NCI-H2081 treated with DMSO at 0.1 percent for 48 hours (cell line): ENCODE measurements at places on chromosomes 12 and 14.

DNA sequence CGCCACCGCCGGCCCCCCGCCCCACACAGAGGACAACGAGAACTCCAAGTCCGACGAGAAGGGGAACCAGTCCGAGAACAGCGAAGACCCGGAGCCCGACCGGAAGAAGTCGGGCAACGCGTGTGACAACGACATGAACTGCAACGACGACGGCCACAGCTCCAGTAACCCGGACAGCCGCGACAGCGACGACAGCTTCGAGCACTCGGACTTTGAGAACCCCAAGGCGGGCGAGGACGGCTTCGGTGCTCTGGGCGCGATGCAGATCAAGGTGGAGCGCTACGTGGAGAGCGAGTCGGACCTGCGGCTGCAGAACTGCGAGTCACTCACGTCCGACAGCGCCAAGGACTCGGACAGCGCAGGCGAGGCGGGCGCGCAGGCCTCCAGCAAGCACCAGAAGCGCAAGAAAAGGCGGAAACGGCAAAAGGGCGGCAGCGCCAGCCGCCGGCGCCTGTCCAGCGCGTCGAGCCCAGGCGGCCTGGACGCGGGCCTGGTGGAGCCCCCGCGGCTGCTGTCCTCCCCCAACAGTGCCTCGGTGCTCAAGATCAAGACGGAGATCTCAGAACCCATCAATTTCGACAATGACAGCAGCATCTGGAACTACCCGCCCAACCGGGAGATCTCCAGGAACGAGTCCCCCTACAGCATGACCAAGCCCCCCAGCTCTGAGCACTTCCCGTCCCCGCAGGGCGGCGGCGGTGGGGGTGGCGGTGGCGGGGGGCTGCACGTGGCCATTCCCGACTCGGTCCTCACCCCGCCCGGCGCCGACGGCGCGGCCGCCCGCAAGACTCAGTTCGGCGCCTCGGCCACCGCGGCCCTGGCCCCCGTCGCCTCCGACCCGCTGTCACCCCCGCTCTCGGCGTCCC, 150.9 kb downstream of the EGLN3 start:
- DNase-seq, result no peak

GRCh38 chr12:6124411-6125309, at the start of gene VWF:
TSS of gene VWF (minus strand) at chr12:6124670. CDS start at chr12:6123196, 1,474 bp downstream.
- DNase-seq, result no peak

- DNase-seq, result no peak
These were observed 79.4 kb downstream of the ST8SIA1 start for GRCh38 chr12:22255097-22255496.

GRCh38 chr12:5963515-5963914, 18.5 kb upstream of the ANO2 start:
- no peak for DNase-seq

DNA sequence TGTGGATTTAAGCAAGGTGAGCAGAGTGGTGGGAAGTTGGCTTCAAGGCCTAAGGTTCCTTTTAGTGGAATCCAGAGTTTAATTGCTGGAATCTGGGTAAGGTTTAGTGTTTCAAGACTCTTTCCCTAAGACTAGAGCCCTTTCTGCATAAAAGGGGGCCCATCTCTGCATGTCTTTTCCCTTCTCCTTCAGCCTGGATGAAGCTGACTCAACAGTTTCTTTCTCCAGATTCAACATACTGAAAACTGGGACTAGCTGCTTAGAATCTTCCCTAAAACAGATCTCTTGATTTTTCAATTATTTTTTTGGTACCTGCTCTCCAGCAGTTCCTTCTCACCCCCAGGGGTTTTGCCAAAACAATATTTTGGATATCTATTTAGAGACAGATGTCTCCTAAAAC, 34.0 kb downstream of the SLC4A8 start:
- DNase-seq, result no peak

DNA sequence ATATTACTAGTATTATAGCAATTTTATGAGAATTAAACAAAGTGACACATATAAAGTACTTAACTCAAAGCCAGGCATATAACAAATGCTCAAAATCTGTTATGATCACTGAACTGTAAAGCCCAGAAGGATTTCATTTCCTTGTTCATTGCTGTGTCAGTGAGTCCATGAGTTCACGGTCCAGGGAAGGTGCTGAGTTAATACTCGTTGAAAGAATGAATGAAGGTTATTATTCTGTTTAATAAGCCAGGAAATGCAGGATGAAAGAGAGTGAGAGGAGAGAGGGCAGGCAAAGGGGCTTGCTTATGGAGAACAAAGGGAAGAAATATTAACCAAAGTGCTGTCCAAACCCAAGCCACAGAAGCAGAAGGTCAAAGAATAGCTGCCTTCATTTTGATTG, 40.2 kb upstream of the NT5DC3 start:
- DNase-seq, result no peak

- DNase-seq, result no peak
These were observed 48.7 kb upstream of the CDKN3 start for GRCh38 chr14:54348001-54348611.

GRCh38 chr14:92900660-92901059, 22.3 kb upstream of the CHGA start:
- DNase-seq, result no peak

GRCh38 chr14:57974896-57975295, 109.0 kb upstream of the SLC35F4 start:
- DNase-seq, result no peak

- no peak for DNase-seq
These were observed 10.2 kb upstream of the RNASE10 start for GRCh38 chr14:20494935-20495766.
